ENCODE measurements at places on chromosomes 5 and 9.

GRCh38 chr5:134007581-134008265 lies 2.9 kb upstream of the VDAC1 start:
- no peak for DNase-seq

GRCh38 chr5:91293131-91293530 lies 90.0 kb downstream of the ARRDC3 start:
- no peak for DNase-seq

DNA sequence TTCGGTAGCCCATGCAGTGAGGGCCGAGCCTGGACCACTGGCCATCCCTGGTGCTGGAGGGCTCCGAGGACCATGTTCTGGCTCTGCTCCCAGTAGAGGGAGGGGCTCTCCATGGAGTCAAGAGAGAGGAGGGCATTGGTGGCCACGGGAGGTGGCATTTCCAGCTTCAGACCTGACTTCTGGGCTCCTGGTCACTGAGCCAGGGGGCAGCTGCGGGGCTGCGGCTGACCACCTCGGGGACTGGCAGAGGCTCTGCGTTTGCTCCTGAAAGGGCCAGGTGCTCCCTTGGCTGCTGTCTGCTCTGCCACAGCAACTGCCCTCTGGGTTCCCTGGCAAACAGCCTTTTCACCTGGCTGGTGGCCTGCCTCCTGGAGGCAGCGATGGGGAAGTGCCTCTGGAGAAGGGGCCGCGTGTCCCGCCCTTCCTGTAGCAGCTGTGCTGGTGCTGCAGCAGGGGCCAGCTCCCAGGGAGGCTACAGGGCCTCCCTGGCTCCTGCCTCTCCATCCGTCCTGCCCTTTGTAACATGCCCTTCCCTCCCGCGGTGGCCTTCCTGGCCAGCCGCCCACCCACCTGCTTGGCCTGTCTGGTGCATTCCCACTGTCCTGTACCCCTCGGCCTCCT lies 144.6 kb downstream of the CACNA1B start:
- peak; percentile 52 for DNase-seq

DNA sequence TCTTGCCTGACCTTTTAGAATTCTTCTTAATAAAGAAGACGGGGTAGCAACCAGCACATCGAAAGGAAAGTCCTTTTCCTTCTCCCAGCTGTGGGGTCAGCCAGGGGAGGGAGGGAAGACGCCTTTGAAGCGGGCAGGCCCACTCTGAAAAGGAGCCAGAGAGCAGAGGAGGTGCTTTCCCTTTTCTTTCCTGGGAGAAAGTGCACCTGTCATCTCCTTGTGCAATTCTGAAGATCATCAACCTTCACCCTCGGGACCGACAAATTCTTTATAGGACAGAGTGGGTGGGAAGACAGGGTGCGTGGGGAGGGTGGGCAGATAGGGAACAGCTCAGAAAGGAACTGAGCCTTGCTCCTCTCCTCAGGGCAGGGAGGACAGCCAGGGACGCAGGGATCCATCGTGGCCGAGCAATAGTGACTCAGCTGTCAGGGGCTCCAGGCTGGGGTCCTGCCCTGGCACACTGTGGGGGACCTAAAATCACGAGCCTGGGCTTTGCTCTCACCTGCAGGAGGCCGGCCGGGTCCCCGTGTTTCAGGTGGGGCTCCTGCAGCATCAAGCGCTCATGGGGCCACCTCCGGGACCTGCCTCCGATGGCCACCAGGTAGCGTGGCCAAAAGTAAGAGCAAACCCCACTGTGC lies 141.0 kb downstream of the OLFM1 start:
- no peak for DNase-seq

- no peak for DNase-seq
Measured at GRCh38 chr5:23368393-23368792, 139.0 kb upstream of the PRDM9 start.

- no peak for DNase-seq
Measured at GRCh38 chr9:91790917-91791316, 159.1 kb downstream of the ROR2 start.

- no peak for DNase-seq
Measured at GRCh38 chr5:87113861-87114260, 153.8 kb upstream of the RASA1 start.

DNA sequence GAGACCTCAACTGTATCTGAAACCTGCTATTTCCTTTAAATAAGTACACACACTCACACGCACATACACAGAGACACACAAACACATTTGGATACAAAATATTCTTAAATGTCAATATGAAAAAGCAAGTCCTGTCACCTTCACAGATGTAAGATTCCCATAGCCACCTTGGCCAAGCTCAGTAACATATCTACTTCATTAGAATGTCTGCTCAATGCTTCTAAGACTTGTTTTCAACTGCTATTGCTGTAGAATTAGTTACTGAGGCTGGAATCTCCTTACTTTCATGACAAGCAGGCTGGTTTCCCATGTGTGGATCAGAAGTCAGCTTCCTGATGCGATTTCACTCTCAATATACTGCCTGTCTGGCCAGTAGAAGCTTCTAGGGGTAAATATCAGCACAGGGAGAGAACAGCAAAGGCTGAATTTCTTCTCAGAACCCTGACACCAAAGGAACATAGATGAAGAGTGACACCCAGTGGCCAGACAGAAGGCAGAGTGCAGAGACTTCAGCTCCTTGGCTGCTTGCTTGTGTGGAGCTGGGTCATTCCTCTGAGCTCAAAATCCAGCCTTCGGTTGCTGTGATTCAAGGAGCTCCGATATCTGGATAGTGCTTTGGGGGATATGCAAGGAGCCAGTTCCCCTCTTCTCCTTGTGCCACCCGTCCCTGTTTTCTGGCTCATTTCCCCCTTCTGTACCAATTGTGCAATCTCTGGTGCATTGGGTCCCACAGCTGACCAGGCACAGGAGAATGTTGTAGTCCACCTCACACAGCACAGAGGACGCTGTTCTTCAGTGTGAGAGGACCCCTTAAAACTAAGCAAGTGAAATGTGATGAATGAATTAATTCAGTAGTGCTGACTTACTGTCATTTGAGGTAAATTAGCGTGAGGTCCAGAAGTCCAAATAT lies 26.6 kb upstream of the ABLIM3 start:
- DNase-seq, result peak; percentile 72

DNA sequence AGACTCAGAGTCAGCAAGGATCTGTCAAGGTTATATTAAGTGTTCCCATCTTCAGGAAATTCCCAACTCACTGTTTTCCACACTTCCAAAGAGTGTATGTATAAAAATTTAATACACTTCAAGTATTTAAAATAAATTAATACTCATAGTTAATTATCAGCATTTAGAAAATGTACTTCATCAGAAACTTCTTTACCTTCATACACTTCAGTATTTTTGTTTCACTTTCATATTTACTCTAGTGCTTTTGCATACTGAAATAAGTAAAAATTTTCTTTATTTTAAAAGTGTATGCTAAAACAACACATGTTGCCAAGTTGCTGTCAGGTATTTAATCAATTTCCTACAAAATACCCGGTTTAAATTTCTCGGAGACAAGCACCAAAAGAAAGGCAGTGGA lies 16.5 kb downstream of the RICTOR start:
- no peak for DNase-seq

DNA sequence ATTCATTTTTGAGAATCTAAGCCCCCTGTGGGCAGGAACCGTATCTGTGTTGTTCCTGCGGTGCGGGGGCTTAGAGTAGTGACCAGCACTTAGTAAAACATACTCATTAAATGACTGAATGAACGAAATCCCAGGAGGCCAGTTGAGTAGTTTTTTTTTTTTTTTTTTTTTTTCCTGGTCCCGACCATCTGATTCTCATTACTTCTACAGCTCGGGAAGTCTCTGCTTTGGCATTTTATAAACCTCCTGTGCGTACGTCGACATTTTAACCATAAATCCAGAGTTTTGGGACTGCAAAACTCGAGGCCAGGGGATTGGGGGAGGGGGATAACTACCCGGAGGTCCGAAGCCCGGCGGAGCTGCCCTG lies 31.5 kb upstream of the SPRY4 start:
- no peak for DNase-seq

DNA sequence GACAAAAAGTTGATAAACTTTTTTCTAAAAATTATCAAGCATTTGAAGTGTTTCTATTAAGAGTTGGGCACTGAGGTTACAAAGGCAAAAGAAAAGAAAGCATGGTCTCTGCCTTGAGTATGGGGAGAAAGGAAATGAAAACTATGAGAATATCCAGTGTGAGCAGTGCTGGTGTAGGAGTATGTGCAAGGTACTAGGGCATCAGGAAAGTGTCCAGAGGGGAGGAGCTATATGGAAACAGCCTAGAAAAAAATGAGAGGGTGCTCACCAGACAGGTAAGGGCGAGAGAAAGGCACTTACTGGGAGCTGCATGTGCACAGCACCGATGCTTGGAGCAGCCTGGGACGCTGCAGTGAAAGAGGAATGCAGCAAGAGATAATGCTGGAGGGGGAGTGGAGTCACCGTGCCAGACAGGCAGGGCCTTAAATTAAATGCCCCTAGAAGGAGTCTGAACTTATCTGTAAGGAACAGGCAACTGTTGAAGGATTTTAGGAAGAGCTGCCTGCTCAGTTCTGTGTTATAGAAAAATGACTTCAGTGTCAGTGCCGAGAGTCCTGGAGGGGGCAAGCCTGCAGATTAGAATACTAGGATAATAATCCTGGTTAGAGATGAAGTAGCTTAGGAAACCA lies 14.0 kb downstream of the MCC start:
- no peak for DNase-seq

DNA sequence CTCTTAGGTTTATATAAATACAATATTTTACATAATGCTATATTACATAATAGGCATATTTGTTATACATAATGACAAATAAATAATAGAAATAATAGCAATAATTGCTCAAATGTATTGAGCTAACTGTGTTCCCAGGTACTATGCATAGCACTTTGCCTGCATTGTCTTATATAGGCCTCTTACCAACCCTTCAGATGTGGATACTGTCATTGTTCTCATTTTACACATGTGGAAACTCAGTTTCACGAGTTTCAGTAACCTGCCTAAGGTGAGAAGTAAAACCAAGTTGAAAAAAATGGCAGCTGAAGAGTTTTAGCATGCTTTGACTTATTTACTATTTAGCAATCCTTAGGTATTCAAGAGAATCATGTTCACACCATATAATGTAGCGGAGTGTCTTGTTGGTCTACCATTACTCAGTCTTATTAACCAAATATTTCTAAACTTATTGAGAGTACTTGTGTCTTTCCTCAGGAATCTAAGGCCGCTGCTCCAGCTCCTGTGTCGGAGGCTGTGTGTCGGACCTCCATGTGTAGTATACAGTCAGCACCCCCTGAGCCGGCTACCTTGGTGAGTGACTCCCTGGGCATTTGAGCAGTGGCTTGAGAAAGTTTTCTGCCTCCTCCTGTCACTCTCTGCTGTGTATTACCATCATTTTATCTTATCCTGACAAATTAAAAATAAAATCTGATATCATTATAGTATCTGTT lies 57.5 kb downstream of the ERAP1 start:
- DNase-seq, result no peak

GRCh38 chr5:82399111-82399510 lies 121.0 kb upstream of the RPS23 start:
- DNase-seq, result no peak

- no peak for DNase-seq
Measured at GRCh38 chr9:27503623-27504022, 20.5 kb upstream of the IFNK start.

DNA sequence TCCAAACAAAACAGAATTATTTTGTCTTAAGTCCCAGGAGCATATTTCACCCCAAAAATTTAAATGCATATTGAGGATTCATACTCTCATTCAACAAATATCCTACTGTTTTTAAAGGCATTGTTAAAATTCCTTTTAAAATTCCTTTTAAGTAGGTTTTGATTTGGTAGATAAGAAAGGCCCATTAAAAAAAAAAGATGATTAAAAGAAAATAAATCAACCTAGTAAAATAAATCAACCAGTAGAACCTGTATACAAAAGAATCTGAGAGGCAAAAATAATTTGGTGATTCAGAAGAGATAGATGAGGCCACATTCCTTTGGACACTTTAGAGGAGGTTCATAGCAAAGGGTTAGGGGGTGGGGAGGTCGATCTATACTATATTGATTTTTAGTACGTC lies 585.3 kb upstream of the TLE4 start:
- no peak for DNase-seq

- no peak for DNase-seq
Measured at GRCh38 chr9:107942291-107942690, 452.7 kb upstream of the KLF4 start.

GRCh38 chr5:138275895-138276294 lies 1.5 kb upstream of the GFRA3 start:
- no peak for DNase-seq

DNA sequence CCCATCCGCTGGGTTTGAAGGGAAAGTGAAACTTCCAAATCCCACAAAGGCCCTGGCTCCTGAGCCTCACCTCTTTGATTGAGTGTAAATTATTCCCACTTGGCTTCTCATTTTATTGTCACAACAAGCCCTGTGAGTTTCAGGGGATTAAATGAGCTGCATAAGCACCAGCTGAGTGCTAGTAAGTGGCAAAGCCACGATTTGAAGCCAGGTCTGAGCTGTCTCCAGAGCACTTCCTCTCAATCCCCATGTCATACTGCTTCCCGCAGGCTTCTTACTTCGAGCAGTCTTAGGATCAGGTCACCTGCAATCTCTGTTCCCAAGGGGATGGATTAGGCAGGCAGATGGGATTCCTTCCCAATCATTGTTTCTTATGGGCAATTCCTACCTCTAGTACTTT lies 18.0 kb downstream of the RPS14 start:
- no peak for DNase-seq

GRCh38 chr9:134936346-134937163 lies 18.8 kb upstream of the FCN1 start:
- peak; percentile 25 for DNase-seq

GRCh38 chr9:76357555-76357954 lies 36.7 kb downstream of the RFK start:
- no peak for DNase-seq

- no peak for DNase-seq
Measured at GRCh38 chr5:133445744-133446143, 166.6 kb downstream of the FSTL4 start.

DNA sequence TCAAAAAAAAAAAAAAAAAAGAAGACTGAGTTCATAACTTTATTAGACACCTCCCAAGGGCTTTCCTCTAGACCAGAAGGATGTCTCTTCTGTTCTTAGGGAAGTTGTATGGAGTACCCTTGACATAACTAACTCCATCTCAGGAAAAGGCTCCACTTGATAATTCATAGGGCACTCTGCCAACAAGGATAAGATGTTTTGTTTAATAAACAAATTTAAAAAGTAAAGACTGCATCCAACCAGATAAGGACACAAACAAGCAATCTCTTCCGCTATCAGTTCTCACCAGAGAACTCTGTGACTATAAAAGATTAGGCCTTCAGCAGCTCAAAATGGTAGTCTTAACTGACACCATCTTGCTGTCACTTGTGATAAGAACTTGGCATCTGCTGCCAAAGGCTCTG lies 65.8 kb downstream of the SFXN1 start:
- no peak for DNase-seq

DNA sequence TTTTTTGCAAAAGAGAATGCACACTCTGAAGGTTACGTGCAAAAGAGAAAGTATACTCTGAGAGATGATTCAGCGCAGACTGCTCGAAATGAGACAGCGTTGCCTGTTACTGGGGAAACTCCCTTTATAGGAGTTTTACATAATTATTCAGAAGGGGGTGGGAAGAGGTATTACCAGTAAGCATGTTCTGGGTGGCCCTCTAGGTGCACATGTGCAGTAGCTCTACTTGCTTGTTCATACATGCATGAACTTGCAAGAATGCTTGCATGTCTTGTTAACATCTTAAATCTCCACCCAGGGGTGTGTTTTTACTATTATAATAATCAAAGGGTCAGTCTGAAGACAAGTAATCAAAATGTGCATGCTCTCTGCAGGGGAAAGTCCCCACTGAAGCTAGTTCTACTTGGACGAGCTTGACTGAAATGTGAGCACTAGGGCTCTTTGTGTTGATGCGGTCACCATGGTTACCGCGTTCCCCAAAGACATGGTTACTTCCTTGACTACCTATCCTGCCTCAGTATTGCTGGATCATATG lies 75.5 kb downstream of the SGCD start:
- DNase-seq, result no peak

- no peak for DNase-seq
Measured at GRCh38 chr5:177220576-177220975, 82.9 kb downstream of the RAB24 start.

All from KBM-7 (cell line).